ENCODE measurements at places on chromosomes 6 and 20. TPM values are rescaled to one million over a fixed set of nuclear protein-coding genes. Genes with fewer than 3 reads are reported as not detected.

Gene DAAM2
- 2.2 TPM for total RNA-seq

DNA sequence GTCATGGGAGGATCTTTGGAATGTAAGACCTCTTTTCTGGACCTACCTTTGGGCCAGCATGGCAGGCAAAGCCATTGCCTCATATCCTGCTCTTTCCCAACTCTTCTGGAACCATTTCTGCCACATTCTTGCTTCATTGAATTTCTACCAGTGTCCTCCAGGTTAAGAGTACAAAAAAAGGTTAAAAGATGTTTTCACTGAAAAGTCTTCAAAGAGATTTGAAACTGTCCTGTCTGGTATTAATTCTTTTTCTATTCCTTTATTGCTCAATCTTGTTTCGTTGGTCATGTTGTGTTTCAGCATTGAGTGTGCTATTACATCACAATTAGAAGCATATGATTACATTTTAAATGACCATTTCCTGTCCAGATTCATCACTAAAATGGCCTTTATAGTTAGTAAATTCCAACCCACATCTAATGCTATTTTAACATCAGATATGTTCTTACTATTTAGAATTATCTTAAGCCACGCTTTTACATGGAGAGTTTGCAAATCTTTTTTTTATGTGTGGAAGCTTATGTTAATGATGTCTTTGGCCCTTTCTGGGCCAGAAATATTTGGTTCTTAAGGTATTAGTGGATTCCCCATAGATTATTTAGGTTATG is 450.9 kb downstream of the GJA1 start:
- H3K27me3 ChIP-seq = no peaks in the 10 kb centered on the region
- peaks cover 61% of the 10 kb centered on the region for H3K4me1 ChIP-seq
- DNase-seq = peak; percentile 14

DNA sequence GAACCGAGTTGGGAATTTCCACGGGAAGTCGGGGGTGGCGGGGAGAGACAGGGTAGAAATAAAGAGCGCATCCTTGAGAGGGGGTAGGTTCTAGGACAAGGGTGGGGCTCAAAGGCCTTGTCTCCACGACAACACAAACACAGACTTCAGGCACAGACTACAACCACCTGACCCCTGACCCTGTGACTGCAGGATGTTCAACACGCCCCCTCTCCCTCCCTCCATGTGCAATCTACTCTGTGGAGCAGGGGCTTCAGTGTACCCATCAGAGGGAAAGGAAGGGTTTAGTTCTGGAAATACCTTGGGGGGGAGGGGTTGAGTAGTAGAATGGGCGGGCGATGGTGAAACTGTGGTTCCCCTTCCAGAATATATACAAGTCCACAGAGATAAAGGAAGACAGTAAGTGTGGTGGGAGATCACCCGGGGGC is 651 bp upstream of the TAPBP start:
- peaks cover 5% of the 10 kb centered on the region for H3K27me3 ChIP-seq
- H3K36me3 ChIP-seq = peaks cover 27% of the 10 kb centered on the region
- peak overlapping the region; percentile 98 for H3K4me3 ChIP-seq
- H3K27ac ChIP-seq = peak overlapping the region; percentile 98
- peak; percentile 77 for DNase-seq

GRCh38 chr6:4383910-4384638 is 248.7 kb upstream of the ECI2 start:
- H3K27ac ChIP-seq = no peak overlapping the region
- H3K27me3 ChIP-seq = peaks cover 1% of the 10 kb centered on the region
- H3K36me3 ChIP-seq = peaks cover 29% of the 10 kb centered on the region
- H3K4me1 ChIP-seq = peaks cover 26% of the 10 kb centered on the region

DNA sequence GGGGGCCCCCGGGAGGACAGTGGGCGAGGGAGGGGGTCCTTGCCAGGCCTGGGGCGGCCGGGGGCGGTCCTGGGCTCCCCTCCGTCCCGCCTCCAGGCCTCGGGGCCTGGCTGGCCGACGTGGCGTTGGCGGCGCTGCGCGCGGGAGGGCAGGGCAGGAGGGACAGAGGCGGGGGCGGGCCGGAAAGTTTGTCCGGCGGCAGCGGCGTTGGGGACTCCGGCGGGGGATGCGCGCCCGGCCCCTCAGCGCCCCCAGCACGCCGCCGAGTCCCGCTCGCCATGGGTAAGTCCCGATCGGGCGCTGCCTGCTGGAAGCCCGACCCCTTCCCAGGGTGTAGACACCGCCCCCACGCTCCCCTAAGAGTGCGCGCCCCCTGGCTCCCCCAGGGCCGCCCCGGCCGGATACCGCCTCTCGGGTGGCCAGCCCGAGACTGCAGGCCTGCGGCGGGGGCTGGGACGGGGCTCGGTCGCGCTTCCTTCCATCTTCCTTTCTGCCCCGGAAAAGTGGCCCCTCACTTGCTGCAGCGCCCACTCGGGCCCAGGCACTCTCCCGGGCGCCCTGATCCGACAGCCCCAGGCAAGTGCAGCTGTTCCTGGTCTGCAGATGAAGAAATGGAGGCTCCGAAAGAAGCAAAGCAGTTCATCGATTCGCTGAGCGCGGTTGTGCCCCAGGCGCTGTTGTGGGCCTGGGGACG is at the start of gene SLC2A10:
Gene SLC2A10 (plus strand): TSS at position 191 of the 694 bp plus-strand sequence. CDS start 88 bp downstream, at position 279.
- peak; percentile 36 for DNase-seq
- peak within 1 kb of the TSS; percentile 99 for H3K4me3 ChIP-seq
- H3K36me3 ChIP-seq = peaks cover 16% of the 10 kb centered on the region
- peak within 1 kb of the TSS; percentile 95 for H3K27ac ChIP-seq

DNA sequence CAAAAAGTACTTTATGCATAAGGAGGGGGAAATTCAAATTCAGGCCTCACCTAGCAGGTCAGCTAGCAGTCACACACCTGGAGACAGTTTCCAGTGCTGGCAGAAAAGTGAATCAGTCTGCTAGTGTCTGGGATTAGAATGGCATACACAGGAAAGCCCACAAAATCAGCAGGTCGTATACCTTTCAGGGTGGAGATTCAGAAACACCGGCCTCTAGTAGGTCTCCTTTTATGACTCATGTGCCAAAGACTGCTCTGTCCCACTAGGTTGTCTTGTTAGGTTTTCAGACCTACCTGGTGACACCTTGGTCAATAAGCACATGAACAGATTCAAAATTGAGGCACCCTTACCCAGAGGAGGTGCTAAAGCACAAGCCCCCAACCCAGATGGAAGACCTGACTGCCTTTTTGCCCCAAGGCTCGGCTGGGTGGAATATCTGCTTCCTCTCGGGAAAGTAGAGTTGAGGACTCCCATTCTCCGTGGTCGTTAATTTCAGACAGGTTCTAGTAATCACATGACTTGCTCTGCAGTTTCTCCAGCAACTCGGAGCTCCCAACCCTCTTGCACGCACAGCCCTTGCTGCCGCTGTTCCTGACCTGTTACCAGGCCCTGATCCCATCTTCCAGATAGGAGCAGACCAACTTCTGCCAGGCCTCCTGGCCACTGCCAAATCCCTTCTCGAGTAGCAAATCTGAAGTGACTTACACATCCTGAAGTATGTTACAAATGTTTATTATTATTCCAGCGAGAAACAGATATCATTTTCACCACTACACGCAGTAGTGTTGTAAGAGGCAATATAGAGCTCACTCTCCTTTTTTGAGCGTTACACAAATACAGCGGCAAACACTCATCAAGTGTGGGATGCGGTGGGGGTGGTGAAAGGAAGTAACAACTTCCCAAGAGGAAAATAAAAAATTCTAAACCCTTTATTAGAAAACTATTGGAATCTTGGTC is 46.6 kb downstream of the AGPAT4 start:
- H3K27ac ChIP-seq = 0 out of 2 replicates have a peak overlapping the region, but pooled peaks have one; percentile 16
- no peaks in the 10 kb centered on the region for H3K27me3 ChIP-seq
- H3K36me3 ChIP-seq = peaks cover 13% of the 10 kb centered on the region
- H3K4me3 ChIP-seq = no peak overlapping the region
- DNase-seq = no peak
- peaks cover 31% of the 10 kb centered on the region for H3K4me1 ChIP-seq
